Stimulated activated CD8-positive, alpha-beta memory T cell treated with anti-CD3 and anti-CD28 coated beads, Interleukin-4, amount 100 ng/mL, for 1 hour (primary cell): ENCODE measurements at places on chromosomes 7 and 10.

- DNase-seq = no peak
Measured at GRCh38 chr7:4712281-4713182, 30.4 kb downstream of the FOXK1 start.

DNA sequence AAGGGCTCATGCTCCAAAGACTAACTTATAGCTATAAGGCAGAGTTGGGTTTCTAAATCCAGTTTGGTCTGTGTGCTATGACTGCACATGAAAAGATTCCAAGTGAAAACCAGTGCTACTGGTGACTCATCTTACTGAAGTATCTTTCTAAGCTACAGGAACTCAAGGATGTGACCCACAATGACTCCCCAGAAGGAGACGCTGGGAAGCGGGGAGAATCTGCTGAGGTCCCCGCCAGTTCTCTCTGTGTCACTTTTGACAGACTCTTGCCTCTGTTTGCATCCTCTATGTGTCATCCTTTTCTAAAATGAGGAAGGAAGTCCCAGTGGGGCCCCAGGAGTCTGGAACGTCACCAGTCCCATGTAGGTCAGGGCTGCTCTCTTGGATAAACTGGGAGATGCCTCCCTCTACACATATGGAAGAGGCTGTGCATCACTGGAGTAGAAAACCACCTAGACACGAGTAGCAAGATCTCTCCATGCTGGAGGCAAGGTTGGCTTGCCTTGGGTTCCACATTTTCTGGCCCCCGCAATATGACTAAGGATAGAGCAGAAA is 28.8 kb upstream of the GPR26 start:
- no peak for DNase-seq

GRCh38 chr7:112905950-112906349 is 115.8 kb upstream of the TMEM168 start:
- DNase-seq = no peak

GRCh38 chr10:24453404-24453830 is 244.5 kb downstream of the KIAA1217 start:
- DNase-seq = no peak

DNA sequence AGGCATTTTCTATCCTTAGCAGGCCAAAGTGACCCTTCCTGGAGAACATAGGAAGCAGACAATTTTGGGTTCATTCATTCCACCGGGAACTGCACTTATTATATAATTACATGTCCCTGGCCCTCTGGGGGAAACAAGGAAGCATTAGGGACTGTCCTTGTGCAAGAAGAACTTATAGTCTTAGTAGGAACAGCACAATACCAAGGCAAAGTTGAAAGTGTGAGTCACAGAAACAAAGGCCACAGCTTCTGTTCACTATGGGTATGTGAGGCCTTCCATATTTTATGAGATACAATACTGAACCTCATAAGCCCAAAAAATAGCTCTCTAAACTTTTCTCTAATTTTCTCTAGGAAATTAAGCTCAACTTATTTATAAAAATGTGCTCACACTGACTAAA is 18.4 kb upstream of the AKR1B10 start:
- DNase-seq = no peak

DNA sequence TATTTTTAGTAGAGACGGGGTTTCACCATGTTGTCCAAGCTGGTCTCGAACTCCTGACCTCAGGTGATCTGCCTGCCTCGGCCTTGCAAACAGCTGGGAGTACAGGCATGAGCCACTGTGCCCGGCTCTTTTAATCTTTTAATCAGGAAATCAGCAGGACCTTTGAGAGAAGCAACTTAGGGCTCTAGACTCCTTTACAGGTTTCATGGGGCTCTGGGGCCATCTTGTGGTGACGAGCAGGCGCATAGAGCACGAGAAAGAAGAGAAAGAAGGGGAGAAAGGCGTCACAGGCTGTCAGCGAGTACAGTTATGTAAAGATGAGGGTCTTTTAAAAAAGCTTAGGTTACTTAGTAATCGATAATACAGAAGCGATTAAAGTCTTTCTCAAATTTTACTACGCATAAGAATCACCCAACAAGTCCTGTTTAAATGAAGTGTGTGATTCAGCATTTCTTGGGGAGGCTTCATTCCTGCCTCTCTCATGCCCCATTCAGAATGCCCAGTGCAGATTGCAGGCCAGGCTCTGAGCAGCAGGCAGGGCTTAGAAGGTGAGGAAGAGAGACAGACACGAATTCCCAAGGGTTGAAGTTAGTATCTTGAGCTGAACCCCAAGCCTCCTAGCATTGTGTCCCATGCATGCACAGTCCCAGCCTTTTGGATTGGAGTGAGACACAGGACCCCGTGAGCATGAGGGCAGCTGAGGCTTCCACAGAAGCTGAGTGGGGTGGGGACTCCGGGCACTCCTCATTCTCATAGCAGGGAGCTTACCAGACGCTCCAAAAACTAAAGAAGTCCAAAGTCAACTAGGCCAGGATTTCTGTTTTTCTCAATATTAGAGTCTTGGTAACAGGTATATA is 23.6 kb upstream of the PFKP start:
- no peak for DNase-seq

DNA sequence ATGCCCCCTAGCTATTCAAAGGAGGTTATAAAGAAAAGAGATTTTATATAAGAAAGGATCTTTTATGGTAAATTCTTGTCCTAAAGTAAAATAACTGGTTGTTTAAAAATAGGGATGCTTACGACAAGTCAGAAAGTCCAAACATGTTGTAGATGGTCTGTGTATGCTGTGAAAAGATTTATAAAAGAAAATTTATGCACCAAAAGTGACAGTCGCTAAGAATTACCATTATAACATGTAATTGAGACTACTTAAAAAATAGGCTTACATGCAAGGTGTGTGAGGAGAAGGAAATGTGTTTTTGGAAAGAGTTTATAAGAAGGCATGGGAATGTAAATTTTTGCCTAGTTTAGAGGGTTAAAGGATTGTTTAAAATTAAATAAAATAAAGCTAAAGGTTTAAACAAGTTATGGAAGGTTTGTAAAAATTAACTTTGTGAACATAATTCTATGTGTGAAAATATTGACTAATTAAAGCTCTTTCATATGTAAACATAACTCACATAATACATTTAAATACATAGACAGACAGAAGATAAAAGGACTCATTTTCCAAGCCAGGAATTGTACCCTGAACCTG is 118.5 kb downstream of the LYZL1 start:
- no peak for DNase-seq

DNA sequence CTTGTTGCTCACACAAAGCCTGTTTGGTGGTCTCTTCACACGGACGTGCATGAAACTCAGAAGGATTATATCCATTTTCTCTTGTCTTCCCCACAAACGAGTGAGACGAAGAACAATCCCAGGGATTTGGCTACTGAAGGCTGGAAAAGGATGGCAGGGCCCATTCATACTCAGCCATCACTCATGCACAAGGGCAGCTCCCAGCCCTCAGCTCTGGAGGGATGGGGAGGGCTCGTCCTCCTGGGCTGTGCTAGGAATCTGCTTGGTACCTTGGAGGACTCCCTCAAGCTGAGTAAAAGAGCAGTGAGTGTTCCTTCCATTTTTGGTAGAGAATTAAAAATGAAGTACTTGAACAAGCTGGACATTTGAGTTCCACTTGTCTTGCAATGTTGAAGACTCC is 33.2 kb upstream of the RAB18 start:
- no peak for DNase-seq

GRCh38 chr10:96747734-96748550 is 27.6 kb upstream of the PIK3AP1 start:
- DNase-seq = no peak

GRCh38 chr7:14048889-14049288 is 59.4 kb upstream of the ETV1 start:
- no peak for DNase-seq

GRCh38 chr10:30000802-30001571 is 58.4 kb downstream of the JCAD start:
- DNase-seq = no peak

GRCh38 chr7:25913598-25914224 is 238.3 kb upstream of the NFE2L3 start:
- no peak for DNase-seq

GRCh38 chr10:128530301-128530700 is 404.1 kb upstream of the MKI67 start:
- no peak for DNase-seq

GRCh38 chr10:46514431-46514861 is 42.0 kb downstream of the GPRIN2 start:
- DNase-seq = no peak

DNA sequence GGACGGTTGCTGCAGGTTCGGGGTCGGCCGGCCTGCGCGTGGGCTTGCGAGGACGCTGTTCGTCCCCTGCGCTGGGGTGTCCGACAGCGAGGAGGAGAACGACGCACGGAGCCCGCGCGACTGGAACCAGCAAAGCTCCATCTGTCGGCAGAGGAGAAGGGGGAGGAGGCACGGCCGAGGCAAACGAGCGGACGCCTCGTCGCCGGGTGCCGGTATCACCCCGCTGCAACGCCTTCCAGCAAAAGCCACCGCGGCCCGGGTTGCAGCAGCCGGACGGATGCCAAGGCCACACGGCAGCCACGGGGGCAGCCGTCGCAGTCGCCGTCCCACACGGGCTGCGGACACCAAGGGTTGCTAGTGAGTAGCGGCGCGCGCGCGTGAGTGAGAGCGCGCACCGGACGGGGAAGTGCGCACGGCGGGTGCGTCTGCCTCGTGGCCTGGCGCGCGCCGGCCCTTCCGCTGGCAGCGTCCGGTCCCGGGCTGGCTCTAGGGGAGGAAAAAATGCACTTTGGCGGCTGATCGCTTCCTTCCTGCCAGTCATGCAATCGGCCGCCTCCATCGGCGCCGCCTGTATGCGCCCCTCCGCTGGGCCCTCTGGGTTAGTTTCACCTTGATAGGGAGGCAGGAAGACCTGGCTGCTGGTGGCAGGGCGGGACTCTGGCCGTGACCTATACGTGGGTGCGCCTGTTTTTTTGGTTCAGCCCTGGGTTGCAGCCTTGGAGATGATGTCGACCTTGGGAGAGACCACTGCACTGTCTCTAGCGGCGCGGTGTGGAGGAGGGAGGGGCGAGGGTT is 434 bp downstream of the STAMBPL1 start:
- DNase-seq = peak; percentile 44

GRCh38 chr7:12759151-12759550 is 71.7 kb downstream of the ARL4A start:
- DNase-seq = no peak

DNA sequence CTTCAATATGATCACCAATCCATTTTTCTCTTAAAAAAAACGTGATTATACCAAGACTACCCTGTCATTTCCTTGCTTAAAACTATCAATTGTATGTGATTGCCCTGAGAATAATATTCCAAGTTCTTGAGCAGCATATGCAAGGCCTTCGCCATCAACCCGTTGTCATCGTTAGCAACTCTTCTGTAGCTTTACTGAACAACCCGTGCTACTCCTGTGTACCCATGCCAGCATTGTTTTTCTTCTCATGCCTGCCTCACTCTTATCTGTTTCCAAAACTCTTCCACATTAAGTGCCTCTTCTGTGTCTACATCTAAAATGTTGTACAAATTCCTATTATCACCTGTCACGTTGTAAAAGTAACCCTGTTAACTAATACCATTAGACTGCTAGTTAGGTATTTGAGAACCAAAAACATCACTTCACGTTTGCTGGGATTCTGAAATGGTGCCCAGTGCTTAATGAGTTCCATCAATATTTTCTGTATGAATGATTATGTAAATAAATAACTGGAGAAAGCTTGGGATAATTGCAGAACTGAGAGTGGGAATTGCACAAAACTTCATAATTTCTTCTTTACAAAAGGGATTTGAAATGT is 10.5 kb downstream of the CAV2 start:
- DNase-seq = no peak

- peak; percentile 7 for DNase-seq
Measured at GRCh38 chr7:30348083-30348560, 63.7 kb downstream of the ZNRF2 start.
